ENCODE measurements at places on chromosomes 13 and 19.

GRCh38 chr13:83378908-83379307, 503.4 kb downstream of the SLITRK1 start:
- DNase-seq: no peak

GRCh38 chr13:63297163-63297562, 1881.5 kb upstream of the PCDH20 start:
- DNase-seq: no peak

GRCh38 chr19:3855320-3855719, 13.5 kb downstream of the ZFR2 start:
- DNase-seq: no peak

DNA sequence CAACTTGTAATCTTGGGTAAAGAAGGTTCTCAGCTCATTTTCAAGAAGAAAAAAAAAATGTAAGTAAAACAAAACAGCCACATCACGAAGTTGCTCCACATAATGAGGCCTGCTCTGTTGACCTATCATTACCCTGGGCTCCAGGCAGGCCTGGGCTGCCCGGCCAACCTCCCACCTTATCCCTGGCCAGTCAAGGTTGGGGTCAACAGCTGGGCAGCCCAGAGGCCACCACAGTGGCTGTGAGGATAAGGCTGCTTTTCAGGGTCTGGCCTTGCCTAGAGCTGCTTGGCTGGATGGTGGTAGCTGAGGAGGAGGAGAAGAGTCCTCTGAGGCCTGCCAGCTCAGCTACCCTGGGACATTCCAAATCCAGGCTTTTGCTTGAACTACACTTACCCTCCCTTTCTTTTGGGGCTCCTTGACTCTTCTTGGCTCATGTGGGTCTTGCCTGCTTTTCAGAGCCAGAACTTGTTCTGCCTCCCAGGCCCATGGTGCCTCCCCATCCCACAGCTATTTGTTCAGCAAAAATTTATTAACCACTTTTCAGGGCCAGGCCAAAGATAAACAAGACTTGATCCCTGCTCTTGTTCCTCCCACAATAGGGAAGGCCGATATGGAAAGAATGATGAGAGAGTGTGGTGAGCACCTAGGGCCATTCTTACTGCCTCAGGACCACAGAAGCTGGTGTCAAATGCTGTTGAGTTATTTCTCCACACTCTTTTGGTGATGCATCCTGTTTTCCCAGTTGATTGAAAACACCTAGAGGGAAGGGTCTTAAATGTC, 101.6 kb downstream of the RGCC start:
- DNase-seq: no peak

GRCh38 chr19:51001515-51001914, at the start of gene KLK8:
TSS of gene KLK8 (minus strand) at chr19:51001604. CDS start at chr19:51001167, 437 bp downstream.
- DNase-seq: no peak

DNA sequence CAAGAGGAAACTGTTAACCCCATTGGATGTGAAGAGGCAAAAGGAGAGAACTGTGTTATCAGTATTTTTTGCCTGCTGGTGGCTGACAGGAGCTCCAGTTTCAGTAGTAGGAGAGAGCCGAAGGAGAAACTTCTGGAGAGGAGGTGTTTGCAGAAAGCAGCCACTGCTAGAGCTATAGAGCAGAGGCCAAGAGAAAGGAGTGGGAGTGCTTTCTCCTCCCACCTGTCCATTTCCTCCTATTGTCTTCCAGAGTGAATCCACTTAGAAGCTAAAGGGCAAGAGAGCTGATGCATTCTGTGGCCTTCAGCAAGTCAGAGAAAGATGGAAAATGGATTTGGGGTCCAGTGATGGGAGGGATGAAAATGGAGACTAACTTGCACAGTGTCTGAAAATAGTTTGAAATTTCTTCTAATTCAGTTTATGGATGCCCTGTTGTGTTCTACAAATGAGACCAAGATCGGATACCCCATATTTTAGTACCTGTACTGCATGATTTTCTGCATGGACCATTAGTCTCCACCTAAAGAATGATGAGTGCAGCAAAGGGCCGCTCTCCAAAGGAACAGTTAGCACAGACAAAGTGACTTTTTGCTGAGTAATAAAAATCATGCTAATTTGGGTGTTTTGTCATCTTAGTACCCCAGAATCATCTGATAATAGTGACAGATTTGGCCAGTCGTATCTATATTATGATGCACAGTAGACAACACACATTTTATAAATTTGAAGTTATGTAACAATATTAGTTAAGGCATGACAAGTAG, 10.7 kb downstream of the HS6ST3 start:
- no peak for DNase-seq

DNA sequence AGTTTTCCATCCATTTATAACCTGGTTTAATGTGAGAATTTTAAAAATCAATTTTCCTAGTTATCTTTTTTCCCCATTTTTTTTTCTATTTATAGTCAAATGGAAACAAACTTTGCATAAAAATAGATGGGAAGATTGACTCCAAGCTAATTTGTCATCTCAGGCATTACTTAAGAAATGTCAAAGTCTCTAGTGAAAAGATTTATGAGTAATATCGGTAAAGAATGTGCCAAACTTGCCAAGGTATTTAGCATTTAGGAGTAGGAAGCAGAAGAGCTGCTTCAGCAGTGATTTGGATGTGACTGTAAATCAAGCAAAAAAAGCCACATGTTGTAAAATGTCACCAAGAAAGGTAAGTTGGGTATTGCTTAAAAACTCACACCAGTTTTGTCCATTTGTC, 108.6 kb downstream of the LACC1 start:
- no peak for DNase-seq

GRCh38 chr13:96238241-96238640, 148.3 kb downstream of the HS6ST3 start:
- no peak for DNase-seq

DNA sequence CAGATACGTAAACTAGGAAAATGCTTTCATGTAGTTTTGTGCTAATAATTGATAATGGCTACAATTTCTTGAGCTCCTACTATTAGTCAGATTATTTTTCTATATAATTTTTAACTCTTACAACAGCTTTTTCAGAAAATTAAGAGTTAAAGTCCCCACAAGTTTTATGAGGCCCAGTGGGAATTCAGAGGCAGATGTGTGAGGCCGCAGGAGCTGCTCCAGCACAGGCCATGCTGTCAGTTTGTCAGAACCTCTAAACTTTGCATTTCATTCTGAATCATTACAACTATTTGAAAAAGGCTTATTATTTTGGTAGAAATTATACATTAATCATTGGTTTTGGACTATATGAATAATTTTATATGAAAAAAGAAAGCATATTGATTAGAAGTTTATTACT, 370.8 kb downstream of the MYO16 start:
- no peak for DNase-seq

GRCh38 chr19:31275068-31275334, 74.2 kb downstream of the TSHZ3 start:
- no peak for DNase-seq
